H7 (cell line): ENCODE measurements at places on chromosomes 2 and 18.

DNA sequence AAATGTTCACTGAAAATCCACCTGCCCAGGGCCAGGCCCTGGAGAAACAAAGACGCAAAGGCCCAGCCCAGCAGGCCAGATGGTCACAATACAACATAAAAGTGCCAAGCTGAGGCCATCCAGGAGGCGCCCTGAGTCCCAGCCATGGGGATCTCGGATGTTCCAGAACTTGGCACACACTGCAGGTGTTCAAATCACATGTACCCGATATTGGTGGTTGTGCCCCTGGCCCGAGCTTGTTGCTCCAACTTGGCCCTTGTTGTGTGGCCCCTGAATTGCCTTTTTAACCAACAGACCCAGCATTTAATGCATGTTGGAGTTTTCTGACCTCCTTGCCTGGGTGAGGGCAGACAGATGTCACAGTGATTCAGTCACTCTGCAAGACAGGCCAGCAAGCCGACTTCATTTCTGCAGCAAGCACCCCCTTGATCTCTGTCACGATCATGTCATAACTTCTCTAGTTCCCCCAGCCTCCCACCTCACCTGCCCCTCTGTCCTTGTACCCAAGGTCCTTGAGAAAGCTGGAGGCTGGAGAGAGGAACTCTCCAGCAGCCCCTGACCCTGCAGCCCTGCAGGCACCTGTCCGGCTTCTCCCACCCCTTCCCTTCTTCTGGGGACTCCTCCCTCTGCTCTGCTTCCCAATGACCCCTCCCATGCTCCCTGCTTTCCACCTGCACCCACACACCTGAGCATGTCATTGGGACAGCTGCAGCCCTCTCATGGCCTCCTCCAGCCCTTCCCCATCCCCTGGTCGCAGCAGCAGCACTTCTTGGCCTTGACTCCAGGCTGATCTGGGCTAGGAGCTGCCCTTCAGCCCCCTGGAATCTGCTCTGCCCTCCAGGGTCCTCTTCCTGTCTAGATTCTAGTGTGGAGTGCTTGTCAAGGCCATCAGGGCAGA is 9.1 kb downstream of the NGEF start:
- DNase-seq = no peak

- no peak for DNase-seq
These were observed 62.6 kb downstream of the NBAS start for GRCh38 chr2:15498554-15498953.

- DNase-seq = no peak
These were observed 144.4 kb downstream of the MBP start for GRCh38 chr18:76988031-76988826.

DNA sequence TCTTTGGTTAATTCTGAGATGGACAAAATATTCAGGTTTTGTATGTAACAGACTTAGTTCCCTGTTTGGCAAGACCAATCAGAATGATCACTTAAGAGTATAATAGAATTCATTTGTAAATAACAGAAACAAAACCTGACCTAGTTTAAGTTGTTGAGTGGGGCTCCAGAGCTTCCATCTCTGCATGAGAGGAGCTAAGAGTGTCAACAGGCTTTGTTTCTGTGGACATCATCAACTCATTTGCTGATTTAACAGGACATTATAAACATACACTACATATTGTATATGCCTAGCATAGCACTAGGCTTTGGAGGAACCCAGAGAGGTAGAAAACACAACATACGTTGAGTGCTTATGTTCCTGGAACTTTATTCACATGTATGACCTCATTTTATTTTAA is 75.3 kb upstream of the TRIB2 start:
- no peak for DNase-seq

DNA sequence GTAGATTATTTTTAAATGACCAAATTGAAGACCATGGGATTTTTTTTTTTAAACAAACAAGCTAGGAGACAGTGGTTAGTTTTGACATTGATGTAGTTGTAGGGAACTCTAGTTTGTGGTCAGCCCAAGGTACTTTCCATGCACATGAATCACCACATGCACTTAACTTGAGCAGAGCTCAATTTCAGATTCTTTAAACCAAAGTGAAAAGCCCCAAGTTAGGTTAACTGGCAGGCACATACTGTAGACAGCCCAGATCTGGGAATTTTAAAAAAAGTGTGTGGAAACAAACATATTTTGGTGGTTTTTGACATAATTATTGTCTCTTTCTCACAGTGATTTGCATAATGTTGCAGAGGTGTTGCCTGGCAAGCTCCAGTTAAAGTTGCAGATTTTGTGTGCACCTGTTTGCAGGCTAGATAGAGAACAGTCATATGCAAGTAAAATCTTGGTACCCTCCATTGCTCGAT is 88.4 kb downstream of the BCL2L11 start:
- DNase-seq = no peak

DNA sequence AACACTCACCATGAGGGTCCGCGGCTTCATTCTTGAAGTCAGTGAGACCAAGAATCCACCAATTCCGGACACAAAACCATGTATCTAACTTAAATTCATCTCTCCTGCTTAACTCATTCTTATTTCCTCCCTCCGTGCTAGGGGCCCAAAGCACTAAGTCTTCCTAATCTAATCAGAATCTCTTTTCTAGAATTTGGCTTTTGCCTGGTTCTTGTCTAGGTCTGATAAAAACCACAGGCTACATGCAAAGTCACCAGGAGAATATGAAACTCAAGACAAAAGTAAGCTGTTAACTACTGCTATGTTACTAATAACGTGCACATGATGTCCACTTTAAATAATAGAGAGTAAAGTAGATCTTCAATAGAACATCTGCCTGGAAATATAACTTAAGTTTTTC is 69.9 kb downstream of the TRIP12 start:
- DNase-seq = no peak

GRCh38 chr2:7595206-7595605 is 678.0 kb downstream of the RNF144A start:
- no peak for DNase-seq

GRCh38 chr2:202299712-202300111 is 34.1 kb downstream of the NOP58 start:
- DNase-seq = no peak

DNA sequence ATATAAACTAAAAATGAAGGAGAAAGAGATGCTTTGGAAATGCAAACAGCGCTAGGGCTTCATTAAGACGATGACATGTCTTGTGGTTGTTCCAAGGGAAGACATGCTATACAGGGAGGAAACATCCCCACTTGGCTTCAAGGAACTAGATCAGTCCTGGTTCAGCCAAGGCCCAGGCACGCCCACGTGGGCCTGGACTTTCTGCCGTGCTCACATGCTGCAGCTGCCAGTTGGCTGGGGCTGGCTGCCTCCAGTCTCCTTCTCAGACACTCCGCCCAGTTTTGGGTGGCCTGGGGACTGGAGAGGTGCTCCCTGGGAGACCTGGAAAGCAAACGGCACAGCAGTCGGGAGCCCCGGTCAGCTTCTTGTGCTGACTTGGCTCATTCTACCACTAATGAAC is 109.6 kb downstream of the GLI2 start:
- no peak for DNase-seq

DNA sequence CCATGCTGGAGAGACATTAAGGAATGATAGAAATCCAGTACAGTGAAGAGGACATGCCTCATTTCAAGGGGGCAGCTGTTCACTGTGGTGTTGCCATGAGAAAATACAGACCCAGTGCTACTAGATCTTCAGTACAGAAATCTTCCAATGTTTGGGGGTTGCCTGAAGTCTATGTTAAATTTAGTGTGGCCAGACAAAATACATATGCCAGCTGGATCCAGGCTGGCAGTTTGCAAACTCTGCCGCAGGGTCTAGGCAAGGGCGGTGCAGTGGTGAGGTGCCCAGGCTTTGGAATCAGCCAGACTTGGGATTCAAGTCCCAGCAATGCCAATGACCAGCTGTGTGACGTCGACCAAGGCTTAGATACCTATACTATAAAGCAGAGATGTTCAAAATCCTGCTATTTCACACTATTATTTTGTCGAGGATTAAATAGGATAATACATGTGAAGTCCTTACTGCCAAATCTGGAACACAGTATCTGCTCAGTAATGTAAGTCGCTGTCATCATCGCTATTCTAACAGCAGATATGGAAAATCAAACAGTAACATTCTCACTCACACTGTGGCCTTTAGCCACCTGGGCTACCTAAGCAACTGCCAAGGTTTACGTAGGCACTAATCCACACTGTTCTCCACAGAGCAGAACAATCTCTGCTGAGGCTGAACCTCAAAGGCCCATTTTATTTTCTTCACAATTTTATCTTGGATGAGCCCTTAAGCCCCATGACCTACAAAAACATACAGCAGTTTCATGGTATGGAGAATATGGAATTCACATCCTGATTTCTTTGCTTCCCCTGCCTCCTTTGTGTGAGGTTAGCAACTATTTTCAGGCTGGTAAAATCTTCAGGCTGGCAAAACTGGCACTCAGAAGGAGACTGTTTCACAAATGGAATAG is 5.9 kb upstream of the TMSB10 start:
- DNase-seq = no peak

DNA sequence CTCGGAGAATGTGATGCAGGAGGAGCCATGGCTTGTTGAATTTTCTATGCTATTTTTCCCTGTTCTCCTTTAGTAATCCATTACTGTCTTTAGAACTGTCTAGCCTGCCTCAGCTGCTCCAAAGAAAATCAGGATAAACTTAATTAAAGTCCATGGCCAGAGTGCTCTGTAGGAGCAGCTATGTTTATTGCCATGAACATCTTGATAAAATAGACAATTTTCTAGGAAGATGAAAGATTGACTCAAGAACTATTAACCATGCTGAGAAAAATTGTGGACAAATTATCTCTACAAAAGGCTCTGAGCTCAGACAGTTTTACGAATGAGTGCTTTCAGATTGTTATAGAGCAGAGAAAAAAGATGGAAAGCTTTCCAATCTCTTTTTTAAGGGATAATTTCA is 193.0 kb downstream of the TTC32 start:
- DNase-seq = no peak

DNA sequence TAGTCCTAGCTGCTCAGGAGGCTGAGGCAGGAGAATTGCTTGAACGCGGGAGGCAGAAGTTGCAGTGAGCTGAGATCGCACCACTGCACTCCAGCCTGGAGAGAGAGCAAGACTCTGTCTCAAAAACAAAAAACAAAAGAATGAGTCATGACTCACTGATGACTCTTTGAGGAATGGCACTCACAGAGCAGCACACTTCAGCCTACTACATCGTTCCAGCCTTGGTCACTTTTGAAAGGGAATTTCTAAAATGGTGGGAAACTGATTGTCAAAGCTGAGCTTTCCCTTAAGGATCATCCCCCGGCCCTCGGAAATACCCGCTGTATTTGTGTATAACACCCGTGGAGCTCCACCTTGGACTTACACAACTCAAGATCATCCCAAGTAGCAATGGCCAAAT is 217.3 kb upstream of the HS6ST1 start:
- no peak for DNase-seq
